ENCODE measurements at places on chromosomes 3 and 15.

- no peak for DNase-seq
Measured at GRCh38 chr3:134938029-134938525, 143.0 kb downstream of the EPHB1 start.

GRCh38 chr15:45387380-45388007 is 9.2 kb upstream of the GATM start:
- no peak for DNase-seq

- DNase-seq: no peak
Measured at GRCh38 chr15:54854667-54855066, 342.1 kb downstream of the RSL24D1 start.

- DNase-seq: no peak
Measured at GRCh38 chr3:38133209-38133556, 3.7 kb downstream of the ACAA1 start.

GRCh38 chr3:38738630-38739395 is 77.2 kb downstream of the SCN10A start:
- DNase-seq: no peak

DNA sequence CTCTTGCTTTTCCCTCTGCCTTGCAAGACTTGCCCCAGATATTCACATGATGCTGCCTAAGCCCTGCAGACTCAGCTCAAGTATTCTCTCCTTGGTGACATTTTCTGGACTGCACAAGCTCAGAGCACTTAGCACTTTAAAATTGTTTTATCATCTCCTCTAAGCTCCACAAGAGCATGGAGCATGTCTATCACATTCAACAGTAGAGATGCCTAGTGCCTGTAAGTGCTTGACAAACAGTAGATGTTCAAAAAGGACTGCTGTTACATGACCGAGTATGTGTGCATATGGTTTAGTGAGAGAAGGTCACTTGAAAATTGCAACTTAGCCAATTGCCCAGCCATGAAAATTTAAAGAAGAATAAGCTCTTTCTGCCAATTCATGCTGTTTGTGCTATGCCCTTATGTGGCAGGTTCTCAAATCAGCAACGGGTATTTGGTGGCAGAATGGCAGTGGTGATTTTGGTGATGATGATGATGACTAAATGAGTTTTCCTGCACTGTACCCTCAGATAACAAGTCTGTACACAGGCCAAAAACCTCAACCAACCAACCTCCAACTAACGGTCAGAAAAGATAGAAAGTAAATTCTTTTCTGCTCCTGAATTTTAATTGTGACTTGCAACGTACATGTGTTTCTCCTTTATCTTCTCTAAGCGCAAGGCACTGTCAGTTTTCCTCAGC is 647.2 kb upstream of the UBE2E2 start:
- DNase-seq: no peak

DNA sequence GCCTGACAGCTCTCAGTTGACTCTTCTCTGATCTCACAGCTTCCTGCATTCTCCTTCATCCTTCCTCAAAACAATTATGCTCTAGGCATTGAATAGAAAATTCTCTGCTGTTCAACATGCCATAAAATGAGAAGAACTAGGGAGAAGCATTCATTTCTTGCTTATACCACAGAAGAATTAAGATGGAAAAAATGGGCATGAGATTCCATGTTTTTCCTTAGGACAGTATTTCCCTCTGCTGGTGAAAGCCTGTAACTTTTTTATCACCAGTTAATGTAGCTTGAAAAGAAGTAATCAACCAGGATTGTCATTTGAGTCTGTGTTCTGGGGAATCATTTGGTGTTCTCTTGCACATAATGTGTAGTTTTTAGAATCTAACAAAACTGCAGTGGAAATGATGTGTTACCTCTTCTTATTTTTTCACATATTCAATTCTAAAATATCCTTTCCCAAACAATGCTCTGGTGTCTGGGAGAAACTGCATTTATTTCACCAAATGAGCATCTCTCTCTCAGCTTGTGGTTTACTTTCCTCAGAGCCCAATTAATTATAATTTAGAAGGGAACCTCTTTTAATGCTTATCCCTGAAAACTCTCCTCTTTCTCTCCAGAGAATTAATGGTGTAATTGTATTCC is 92.8 kb upstream of the DCBLD2 start:
- no peak for DNase-seq

DNA sequence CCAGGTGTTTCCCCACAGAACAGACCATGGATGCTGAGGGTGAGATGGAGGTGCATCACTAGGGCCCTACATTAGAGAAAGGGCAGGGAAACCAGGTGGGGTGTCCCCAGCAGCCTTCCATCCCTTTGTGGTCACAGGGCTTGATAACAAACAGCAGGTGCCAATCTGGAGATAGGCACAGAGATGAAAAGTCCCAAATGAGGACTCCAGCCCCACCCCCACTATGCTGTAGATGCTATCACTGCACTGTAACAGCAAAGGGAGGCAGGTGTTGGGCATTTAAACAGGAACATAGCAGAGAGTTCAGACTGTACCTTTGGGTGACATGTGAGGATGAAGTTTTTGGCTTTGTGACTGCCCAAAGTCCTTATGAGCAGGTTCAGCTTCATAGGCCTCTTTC is 21.4 kb downstream of the IL20RB start:
- no peak for DNase-seq

GRCh38 chr3:81760215-81760614 is 1.2 kb downstream of the GBE1 start:
- DNase-seq: no peak

DNA sequence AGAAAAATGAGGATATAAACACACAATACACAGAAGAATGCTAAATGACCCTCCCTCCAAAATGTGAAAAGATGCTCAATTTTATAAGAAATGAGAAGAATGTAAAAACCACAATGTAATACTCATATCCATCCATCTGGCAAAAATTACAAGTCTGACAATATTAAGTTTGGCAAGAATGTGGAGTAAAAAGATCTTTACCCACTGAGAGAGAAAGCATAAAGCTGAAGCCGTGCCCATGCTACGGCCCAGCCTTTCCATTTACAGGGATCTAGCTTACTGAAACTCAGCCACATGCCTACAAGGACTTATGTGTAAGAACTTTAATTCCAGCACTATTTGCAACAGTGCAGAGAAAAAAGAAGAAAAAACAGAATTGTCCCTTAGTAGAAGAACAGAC is 42.9 kb downstream of the ATP13A3 start:
- DNase-seq: no peak

DNA sequence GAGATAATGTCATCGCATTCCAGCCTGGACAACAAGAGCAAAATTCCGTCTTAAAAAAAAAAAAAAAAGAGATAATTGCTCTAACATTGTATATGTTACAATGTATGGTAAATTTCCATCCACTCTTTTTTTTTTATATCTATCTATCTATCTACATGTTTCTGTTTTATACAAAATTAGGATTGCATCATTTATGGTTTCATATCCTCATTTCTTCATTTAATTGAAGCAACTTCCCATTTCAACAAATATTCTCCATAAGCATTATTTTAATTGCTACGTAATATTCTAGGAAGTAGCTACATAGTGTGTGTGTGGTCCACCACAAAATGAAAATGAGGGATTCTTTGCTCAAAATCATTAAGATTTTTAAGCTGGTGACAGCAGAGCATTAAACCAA is 18.4 kb downstream of the RBP1 start:
- no peak for DNase-seq

DNA sequence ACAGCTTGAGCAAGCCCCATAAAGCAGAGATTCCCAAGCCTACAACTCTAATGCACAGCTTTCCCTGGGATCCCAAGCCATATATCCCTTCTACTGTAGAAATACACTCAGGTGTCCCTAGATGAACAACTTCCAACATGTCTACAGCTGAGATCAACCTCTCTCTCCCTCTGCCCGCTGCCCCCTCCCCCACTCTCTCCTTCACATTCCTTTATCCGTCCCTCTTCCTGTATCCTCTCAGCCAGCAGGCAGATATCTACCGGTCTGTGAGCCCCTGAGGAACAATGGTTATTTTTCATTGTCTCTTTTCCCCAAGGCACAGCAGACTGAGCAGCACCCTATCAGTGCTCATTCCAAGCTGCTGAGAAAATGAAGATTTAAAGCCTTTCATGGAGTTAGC is 138.6 kb downstream of the SUCLG2 start:
- DNase-seq: no peak

DNA sequence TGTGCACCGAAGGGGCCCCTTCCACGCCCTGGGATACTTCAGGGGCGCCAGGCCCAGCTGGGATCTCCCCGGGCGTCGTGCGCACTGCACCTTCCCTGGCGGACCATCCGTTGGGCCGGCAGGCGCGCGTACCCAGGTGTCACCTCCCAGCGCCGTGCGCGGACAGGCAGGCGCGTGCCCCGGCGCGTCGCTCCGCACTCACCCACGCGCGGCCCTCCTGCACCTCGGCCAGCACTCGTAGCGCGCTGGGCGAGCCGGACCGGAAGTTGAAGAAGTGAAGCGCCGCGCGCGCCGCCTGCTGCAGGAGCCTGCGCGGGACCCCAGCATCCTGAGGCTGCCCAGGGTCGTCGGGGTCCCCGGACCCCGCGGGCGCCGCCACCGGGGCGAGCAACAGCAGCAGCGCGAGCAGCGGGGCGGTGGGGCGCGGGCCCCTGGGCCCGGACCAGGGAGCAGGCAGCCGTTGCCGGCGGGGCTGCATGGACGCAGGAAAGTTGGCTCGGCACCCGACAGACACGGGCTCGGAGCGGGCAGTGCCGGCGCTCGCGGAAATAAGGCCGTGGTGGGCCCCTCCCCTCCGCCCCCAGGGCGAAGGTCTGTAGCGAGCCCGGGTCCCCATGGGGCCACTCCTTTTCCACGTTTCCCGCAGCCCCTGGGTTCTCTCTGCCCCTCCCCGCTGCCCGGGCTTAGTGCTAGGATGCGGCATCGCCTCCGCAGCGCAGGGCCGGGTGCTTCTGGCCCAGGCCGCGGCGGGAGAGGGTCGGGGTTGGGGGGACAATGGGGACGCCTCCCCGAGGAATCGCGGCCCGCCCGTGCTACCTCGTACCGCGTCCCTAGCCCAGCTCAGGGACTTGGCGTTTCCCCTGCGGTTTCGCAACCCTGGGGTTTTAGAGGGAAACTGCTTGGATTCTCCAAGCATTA is at the start of gene RARRES1:
TSS of gene RARRES1 (minus strand) at position 520 of the 918 bp plus-strand sequence. CDS start at position 478, 42 bp downstream.
- DNase-seq: no peak

GRCh38 chr15:25052191-25052999 is 97.6 kb downstream of the SNRPN start:
- no peak for DNase-seq

GRCh38 chr3:149901770-149902169 is 68.9 kb downstream of the PFN2 start:
- no peak for DNase-seq

DNA sequence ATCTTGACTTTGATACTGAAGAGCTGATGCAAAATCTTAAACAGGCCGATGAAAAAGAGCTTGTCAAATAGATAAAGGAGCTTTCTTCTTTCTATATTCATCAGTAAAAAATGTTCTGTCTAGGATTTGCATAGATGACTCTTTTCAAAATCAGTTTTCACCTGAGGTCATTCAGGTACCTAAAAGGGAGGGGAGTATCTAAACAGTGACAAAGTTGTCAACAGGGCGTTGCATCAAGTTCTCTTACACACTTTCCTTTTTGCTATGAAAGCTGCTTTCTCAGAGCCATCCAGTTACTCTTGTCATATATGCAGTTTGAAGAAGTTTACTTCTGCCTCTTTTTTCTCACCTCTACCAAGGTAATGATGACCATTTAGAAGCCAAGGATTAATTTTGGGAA is 60.0 kb downstream of the AKAP13 start:
- DNase-seq: no peak

DNA sequence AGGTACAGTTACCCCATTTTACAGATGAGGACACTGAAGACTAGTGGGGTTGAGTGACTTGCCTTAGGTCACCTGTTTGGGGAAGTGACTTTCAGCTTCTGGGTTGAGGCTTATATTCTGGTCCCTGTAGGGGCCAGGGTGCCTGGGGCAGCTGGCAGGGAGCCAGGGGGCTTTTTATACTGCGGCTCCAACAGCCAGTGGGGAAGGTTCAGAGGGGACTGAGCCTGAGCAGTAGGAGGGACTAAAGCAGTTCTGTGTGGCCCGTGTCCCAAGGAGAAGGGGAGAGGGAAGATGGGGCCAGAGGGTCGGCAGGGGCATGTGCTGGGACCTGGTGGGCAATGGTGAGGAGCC is 37.7 kb downstream of the SLC6A6 start:
- no peak for DNase-seq

GRCh38 chr3:50331364-50331907 is 3.4 kb upstream of the TUSC2 start:
- DNase-seq: no peak

DNA sequence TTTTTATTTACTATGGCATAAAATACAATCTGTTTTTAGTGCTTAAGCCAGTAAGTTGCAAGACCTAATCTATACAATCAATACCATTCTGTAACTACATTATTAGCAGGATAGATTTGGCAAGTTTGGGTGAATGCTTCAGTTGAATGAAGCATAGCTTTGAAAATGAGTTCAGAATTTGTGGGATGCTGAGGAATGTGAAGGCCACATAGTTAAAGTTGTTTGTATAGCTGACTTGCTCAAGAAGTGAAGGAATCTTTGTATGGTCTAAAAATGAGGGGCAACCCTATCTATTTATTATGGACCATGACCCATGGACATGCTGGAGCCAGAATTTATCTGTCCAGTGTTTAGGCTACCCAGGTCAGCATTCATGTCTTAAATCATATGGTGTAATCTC is 58.5 kb downstream of the CRYBG3 start:
- DNase-seq: no peak

DNA sequence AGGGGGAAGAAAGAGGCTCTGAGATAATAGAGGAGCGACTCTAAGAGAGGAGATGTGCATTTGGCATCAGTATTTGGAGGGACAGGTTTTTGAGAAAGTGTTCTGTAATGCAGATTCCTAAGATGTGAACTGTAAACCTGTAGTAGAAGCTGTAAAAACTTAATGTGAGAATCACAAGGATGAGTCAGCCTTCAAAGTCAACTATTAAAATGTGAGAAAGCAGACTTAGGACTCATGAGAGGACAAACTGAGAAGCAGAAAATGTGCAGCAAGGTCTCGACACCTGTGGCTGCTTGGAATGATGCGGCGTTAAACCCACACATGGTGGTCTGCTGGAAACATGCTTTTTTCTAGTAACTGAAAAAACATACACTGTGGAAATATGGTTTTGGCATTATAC is 36.0 kb downstream of the USP13 start:
- no peak for DNase-seq

GRCh38 chr3:142779591-142779990 is 55.8 kb downstream of the TRPC1 start:
- no peak for DNase-seq

DNA sequence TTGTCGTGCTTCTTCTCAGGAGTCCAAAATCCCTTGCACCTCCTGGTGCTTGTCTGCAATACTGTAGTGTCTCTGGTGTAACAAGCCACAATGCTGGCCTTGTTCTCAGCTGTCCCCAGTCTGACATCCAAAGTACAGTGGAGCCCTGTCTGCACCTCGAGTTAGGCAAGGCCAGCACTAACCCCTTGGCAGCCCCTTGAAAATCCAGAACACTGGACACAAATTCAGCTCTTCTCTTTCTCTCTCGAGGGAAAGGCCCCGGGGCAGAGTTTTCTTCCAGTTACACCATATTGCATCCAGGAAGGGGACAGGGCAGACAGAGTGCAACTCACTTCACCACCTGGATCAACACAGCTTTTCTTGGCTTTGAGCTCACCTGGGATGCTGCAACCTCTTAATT is 91.3 kb upstream of the ATP10A start:
- no peak for DNase-seq

GRCh38 chr15:42160136-42160535 is 3.7 kb upstream of the PLA2G4F start:
- DNase-seq: no peak

GRCh38 chr3:17686613-17687012 is 55.8 kb downstream of the TBC1D5 start:
- no peak for DNase-seq
